ENCODE measurements at places on chromosomes 7 and 10. TPM values are rescaled to one million over a fixed set of nuclear protein-coding genes. Genes with fewer than 3 reads are reported as not detected.

DNA sequence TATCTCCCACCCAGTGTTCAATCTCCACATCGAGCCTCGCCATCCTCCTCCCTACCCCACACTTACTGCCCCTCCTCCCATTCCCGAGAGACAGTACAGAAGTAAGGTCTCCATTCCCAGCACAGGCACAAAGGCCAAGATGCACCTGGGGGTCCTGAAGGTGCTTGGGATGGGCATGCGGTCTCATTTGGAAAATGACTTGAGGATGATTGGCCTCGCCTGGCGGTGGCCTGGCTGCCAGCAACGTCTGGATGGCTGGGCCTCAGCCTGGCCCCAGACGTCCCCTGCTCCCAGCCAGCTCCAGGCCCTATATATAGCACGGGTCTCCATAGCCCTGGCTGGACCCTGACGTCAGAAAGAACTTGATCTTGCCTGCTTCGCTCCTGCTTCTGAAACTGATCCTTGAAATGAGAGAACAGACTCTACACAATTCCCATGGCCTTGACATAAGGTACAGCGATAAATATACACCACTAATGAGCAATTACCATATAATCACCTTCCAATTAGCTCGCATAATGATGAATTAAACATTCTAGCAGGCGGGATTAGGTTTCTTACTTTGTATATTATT lies 11.8 kb downstream of the EMX2 start:
- no peak for DNase-seq

GRCh38 chr10:6135039-6135438 lies 46.2 kb downstream of the RBM17 start:
- DNase-seq, result no peak

- DNase-seq, result no peak
Observed at GRCh38 chr10:110456046-110456445, 41.7 kb upstream of the DUSP5 start.

DNA sequence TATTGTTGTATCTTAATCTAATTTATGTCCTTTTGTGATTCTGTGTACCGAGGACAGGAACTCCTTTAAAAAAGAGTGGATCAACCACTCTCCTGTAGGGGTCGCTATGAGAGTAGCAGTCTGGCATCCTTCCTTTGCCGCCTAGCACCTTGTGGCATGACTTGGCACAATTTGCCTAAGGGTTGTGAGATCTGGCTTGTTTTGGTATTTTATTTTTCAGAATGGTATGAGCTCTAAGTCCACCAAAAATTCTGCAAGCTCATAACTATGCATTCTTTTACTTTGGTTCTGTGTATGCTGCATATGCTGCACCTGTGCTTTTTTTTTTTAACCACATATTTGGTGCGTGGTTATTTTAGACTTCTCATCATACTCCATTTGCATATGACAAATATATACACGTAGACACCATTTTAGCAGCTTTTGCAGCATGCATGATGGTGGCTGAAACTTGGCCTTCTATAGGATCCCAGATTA lies 112.8 kb downstream of the CDK14 start:
- peak; percentile 54 for DNase-seq

GRCh38 chr7:43437001-43437400 lies 145.9 kb upstream of the STK17A start:
- no peak for DNase-seq

DNA sequence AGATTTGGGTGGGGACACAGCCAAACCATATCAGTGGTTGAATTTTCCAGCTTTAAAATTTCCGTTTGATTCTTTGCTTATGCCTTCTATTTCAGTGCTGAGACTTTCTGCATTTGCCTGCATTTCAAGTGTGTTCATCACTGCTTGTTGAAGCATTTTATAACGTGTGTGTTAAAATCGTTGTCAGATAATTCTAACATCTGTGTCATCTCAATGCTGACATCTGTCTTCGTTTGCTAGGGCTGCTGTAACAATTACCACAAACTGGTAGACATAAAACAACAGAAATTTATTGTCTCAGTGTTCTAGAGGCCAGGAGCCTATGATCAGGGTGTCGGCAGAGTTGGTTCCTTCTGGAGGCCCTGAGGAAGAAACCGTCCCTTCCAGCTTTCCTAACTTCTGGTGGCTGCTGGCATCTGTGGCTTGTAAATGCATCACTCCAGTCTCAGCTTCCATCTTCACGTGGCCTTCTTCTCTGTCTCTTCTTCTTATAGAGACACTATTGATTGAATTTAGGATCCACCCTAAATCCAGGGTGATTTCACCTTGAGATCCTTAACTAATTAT lies 71.1 kb upstream of the SDK1 start:
- DNase-seq, result no peak

- DNase-seq, result no peak
Observed at GRCh38 chr7:39184391-39184790, 206.7 kb downstream of the POU6F2 start.

- DNase-seq, result no peak
Observed at GRCh38 chr10:27717224-27717623, 28.4 kb downstream of the MKX start.

- DNase-seq, result peak; percentile 25
Observed at GRCh38 chr10:120794390-120794789, 56.8 kb upstream of the WDR11 start.

DNA sequence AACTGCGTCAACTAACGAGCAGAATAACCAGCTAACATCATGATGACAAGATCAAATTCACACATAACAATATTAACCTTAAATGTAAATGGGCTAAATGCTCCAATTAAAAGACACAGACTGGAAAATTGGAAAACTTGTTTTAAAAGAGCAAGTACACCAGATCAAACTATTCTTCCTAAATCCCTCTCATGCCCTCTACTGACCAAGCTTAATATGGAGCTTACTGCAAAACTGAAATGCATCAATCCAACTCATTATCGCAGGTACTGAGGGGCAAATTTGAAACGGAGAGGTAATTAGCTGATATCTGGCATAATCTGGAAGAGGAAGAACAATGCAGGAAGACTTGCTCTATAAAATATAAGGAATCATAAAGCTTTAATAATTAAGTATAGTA lies 1223.8 kb downstream of the NXPH1 start:
- no peak for DNase-seq

GRCh38 chr7:27723085-27723484 lies 16.9 kb upstream of the TAX1BP1 start:
- no peak for DNase-seq

GRCh38 chr7:50488379-50488778 lies 38.2 kb upstream of the FIGNL1 start:
- DNase-seq, result no peak

Gene CYP17A1
- 15.1 TPM for total RNA-seq

Gene TAS2R41
- not detected for total RNA-seq

All from testis (tissue), 5 donors.